Bronchial epithelial cell (primary cell): ENCODE measurements at places on chromosomes 7 and 10. TPM values are rescaled to one million over a fixed set of nuclear protein-coding genes. Genes with fewer than 3 reads are reported as not detected.

SH2D4B gene
- under 0.01 TPM in 2 replicates for total RNA-seq

HERC4 gene
- total RNA-seq = 34.6 and 37.9 TPM in 2 replicates

CALCR gene
- total RNA-seq = not detected in 2 replicates

- no peak for DNase-seq
Measured at GRCh38 chr7:113217314-113217713, 99.0 kb upstream of the SMIM30 start.

DNA sequence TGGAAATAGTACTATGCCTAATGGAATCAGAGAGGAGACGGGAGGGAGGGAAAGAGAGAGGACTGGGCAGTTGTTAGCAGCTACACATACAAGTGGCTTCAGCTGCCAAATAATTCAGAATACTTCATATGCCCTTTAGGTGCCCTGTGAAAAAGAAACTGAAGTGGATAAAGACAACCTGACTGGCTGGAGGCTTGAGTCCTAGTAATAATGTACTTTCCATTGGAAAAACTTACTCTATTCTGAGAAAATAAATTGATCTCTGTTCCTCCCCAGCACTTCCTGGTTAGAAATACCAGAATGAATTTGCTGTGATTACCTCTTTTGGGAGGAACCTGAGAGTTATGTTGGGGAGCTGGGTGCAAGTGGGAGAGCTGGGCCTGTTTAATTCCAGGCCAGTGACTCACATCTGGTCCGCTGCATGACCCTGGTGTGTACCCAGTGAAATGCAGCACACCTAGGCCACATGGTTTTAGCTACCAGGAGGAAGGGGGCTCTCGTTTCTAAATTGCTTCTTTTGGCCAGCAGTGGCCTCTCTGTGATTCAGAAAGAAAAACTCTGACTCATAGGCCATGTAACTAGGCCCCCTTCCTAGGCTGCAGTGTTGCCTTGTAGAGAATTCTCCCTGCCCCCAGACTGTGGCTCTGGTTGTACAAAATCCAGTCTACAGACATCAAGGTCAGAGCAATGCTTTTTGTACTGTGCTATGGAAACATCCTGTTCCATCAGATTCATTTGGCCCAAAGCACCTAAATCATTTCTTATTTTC lies 6.5 kb downstream of the AGFG2 start:
- DNase-seq = peak; percentile 89

DNA sequence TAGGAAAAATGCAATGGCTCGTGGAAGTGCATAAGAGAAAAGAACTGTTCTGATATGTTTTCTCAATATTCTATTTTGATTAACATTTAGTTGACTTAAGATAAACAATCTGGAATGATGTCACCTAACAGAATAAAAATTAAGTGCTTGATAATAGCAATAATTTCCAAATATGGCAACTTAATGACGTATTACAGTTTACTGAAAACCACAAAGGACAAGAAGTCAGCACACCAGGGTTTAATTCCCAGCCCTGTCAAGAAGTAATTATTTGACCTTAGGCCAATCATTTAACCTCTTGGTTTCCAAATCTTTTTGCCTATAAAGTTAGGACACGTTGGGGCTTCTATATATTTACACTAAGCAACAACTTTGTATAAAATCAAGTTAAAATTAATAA lies 95.7 kb downstream of the CABCOCO1 start:
- DNase-seq = no peak

GRCh38 chr7:36051501-36051900 lies 101.6 kb upstream of the EEPD1 start:
- DNase-seq = no peak

GRCh38 chr10:129364949-129365348 lies 102.1 kb upstream of the MGMT start:
- no peak for DNase-seq

GRCh38 chr10:124156524-124157260 lies 63.3 kb upstream of the CHST15 start:
- DNase-seq = no peak

GRCh38 chr7:132966754-132967469 lies 115.0 kb downstream of the CHCHD3 start:
- DNase-seq = no peak

- DNase-seq = no peak
Measured at GRCh38 chr10:34112171-34112782, 702.8 kb downstream of the PARD3 start.

DNA sequence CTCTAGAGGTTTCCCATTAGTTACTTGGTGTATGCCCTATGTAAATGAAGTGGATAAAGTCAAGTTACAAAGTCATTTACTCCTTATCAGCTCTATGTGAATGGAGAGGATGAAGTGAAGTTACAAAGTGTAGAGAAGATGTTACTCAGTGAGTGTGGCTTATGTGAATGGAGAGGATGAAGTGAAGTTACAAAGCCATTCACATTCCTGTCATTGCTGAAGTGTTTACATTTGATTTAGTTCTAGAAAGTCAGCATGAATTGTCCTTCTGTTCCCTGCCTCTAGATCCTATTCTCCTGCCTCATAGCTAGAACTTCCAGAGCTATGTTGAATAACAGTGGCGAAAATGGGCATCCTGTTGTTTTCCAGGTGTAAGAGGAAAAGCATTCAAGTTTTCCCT lies 880.1 kb downstream of the DNAJB9 start:
- no peak for DNase-seq

DNA sequence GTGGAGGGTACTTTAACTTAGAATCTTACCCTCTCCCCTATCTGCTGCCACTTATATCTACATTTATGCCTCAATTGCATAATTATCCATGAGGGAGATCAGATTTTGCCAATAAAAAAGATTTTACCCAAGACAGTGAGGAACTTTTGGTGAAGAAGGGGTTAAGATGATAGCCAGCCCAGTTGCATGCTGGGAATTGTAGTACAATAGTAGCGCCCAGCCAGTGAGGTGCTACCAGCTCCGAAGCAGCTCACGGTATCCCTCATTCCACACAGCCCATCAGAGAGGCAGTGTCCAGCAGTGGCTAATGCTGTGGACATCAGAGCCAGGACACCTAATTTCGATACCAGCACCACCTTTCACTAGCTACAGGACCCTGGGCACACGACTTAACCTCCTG lies 5.9 kb upstream of the LGI1 start:
- no peak for DNase-seq

GRCh38 chr10:127189226-127189625 lies 7.2 kb downstream of the INSYN2A start:
- no peak for DNase-seq

GRCh38 chr7:100087055-100087750 lies 1.6 kb upstream of the COPS6 start:
- peak; percentile 88 for DNase-seq

GRCh38 chr7:150345012-150345411 lies 3.6 kb upstream of the RARRES2 start:
- no peak for DNase-seq

DNA sequence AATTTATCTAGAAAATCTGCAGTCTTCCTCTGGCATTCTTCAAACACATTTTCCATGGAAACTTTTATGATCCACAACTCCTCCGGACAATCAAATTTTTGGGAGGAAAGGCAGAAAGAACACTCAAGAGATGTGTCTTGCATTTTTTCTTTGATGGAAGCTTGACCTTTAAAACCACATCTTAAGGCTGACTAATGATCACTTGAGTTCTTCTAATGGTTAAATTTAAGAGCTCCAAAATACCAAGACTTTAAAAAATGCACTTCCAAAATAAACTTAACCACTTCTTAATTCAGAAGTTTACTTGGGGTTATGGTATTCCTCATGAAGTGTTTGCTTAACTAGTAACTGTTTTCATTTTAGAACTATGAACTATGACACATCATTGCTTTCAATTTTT lies 43.3 kb downstream of the ETV1 start:
- no peak for DNase-seq

- DNase-seq = no peak
Measured at GRCh38 chr10:79142064-79142491, 73.3 kb downstream of the ZMIZ1 start.

DNA sequence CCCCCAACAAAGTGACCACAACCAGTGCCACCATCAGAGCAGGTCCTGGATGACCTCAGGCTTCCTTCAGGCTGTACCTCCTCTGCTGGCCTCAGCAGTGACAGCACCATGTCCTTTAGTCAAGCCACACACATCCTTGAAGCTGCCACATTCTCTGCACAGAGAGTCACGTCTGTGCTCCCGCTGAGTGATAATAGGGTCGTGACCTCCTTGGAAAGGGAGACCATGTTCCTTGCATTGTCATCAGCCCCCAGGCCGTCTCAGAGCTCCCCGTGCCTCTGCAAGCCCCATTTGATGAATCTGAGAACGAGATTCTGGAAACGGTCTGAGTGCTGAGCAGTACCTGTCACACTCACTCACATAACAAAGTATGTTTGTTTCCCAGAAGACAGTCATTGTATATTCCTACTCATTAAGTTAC lies 106.5 kb upstream of the PRR15 start:
- DNase-seq = no peak

DNA sequence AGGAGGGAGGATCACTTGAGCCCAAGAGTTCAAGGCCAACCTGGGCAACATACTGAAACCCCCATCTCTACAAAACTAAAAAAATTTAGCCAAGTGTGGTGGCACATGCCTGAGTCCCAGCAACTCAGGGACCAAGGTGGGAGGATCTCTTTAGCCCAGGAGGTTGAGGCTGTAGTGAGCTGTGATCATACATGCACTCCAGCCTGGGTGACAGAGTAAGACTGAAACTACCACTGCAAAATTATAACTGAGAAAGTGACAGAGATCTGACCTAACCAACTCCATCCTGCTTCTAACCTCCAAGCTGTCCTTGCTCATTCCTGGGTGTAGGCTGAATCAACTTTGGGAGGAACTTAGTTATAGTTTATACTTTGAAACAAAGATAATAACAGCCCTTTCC lies 59.4 kb downstream of the HTR7 start:
- DNase-seq = no peak

- no peak for DNase-seq
Measured at GRCh38 chr7:73606801-73607691, 17.3 kb downstream of the MLXIPL start.
